HTR-8/SVneo (cell line): ENCODE measurements at places on chromosomes 3 and 15.

- no peak for DNase-seq
These were observed 65.0 kb downstream of the TRIM69 start for GRCh38 chr15:44801364-44801763.

DNA sequence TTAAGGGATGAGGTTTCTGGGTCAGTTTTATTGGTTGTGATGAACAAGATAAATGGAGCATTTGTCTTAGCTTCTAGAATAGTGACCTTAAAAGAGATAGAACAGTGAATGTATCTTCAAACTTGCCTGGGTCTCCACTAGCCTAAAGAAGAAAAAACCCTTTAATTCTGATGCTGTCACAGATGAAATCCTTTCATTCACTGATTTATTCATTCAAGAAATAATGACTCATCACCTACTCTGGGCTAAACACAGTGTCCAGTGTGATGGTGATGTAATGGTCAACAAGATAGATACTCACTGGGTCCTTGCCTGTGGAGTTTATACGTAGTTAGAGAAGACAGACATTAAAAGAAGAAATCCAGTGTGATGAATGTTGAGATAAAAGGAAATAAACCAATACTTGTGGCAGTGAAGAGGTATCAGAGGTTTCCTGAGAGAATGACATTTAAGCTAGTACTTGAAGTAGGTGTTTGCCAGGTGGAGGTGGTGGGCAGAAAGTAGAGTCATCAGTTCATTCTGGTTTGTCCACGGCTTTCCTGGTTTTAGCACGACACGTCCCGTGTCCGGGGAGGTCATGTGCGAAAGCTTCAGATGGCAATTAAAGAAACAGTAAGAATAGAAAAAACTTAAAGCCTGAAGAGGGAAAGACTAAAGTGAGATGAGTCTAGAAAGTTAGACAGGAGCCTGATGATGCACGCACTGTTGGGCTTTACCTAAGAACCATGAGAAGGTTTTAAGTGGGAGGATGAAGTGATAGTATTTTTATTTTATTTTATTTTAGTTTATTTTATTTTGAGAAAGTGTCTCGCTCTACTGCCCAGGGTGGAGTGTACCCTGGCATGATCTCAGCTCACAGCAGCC lies 18.5 kb downstream of the PAK2 start:
- peak; percentile 63 for DNase-seq

DNA sequence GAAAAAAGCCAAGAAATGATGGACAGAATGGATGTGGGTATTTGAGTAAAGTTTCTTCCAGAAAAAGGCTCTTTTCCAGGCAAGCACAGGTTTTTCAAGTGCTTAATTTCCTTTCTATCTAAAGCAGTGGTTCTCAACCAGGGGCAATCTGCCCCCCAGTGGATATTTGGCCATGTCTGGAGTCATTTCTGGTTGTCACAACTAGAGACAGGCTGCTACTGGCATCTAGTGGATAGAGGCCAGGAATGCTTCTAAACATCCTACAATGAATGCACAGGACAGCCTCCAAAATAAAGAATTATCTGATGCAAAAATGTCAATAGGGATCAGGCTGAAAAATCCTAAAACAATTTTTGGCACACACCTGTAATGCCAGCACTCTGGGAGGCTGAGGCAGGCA lies 23.9 kb downstream of the SEC22C start:
- no peak for DNase-seq

DNA sequence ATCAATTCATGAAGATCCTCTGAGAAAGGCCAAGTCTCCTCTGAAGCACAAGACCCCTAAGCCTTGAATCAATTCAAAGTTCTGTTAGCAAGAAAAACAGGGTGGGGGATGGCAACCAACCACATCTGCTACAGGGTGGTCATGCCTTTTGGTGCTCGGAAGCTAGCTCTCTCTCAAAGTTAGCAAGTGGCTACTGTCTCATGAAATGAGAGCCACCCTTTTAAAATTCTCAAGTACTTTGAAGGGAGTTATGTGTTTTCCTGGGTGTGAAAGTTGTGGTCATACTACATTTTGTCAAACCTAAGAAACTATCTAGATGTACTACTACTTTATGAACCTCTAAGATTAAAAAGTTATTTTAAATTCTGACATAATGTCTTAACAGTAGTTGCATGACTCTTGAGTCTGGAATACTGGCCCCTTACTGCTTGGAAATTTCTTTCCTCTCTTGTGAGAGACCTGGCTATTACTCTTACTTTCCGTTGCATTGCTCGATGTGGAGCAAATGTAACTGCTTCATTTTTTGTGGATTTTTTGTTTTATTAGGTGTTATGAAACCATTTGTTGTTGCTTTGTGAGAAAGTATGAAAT lies 116.1 kb downstream of the CHST2 start:
- no peak for DNase-seq

DNA sequence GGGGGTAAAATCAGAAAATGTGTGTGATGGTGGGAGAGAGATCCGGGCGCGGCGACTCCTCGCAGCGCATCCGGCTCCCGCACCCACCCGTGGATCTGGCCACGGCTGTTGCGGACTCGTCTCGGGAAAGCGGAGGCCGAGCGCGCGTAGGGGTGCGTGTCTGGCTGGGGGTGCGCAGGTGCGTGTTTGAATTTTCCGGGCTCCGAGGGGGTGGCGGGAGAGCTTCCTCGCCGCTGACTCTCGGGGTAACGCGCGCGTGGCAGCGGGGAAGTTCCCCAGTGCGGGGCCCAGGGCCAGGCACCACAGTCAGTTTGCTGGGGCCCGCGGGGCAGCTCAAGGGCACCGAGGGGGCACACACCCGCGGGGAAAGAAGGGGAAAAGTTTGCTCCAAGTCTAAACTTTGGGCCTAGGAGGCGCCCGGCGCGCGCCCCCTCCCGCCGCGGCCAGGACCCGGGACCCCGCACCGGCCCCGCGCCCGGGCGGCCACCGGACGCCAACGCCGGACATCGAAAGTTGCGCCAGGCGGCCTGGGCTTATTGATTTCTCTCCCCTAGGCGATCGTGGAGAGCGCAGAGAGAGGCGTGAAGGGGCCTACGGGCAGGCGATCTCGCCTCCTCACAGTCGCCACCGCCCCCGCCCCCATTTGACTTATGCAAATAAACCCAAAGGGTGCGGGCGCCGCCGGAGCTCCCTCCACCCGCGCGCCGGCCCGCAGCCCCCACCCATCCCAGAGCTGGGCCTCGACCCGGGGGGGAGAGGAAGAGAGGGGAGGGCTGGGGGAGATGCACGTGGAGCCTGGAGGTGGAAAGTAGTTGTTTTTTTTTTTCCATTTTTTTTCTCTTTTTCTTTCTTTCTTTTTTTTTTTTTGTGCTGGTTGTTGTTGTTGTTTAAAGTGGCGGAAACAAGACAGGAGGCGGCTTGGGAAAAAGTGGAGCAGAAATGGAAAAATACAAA lies 639 bp downstream of the FOXP1 start:
- DNase-seq: no peak

DNA sequence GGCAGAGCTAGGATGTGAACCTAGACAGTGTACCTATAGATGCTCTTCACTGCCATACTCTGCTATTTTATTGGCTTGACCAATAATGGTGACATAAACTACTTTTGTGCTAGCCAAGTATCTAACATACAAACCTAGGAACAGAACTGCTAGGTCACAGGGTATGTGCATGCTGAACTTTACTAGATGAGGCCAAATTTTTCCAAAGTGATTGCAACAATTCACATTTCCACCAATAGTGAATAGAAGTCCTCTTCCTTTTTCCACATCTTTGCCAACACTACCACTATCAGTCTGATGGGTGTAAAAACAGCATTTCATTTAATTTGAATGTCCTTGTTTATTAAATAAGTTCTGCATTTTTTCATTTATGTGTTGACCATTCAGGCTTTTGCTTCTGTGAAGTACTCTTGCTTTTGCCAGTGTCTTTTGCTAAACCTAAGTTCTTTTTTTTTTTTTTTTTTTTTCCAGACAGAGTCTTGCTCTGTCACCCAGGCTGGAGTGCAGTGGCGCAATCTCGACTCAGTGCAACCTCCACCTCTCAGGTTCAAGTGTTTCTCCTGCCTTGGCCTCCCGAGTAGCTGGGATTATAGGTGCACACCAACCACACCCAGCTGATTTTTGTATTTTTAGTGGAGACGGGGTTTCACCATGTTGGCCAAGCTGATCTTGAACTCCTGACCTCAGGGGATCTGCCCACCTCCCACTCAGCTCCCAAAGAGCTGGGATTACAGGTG lies 54.1 kb downstream of the DCAF1 start:
- no peak for DNase-seq

DNA sequence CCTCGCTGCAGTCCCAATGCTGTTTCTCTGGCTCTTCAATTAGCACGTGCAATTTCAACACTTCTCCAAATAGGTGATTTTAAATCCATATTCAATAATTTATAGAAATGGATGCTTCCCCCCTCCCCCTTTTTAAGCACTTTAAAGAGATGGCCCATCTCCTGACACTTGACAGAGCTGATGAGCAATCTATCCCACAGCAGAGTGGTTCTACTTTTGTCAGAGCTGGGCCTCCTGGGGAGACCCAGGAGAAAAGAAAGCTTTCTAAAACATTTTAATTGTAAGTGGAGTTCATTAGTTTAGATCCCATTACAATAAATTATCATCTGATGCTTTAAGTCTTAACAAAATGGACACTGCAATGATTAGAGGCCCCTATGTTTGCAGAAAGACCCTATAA lies 127.7 kb downstream of the SHQ1 start:
- DNase-seq: no peak

DNA sequence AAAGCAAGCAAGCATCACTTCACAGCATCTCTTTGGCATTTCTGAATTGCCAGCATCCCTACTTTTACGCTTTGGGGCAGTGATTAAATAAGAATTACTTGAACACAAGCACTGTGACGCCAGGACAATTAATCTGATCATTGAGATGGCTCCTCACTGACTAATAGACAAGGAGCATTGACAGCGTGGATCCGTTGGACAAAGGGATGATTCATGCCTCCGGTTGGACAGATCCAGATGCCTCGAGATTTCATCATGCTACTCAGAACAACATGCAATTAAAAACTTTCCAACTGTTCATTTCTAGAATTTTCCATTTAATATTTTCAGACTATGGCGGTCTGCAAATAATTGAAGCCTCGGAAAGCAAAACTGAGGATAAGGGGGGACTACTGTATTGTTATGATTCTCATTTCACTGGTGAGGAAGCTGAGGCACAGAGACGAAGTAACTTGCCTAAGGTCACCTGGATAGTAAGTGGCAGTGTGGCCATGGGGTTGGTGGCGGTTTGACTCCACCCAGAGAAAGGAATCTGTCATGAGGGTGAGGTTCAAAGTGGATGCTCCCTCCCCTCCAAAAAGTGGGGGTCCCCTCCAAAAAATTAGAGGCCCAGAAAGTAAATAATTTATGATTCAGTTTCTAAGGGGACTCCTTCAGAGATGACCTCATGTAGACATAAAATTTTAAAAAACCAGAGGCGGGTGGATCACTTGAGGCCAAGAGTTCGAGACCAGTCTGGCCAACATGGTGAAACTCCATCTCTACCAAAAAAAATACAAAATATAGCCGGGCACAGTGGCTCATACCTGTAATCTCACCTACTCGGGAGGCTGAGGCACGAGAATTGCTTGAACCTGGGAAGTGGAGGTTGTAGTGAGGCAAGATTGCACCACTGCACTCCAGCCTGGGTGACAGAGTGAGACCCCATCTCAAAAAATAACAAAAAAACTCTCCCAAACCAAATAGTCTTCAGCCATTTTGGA lies 12.3 kb upstream of the PGPEP1L start:
- no peak for DNase-seq

GRCh38 chr3:90025019-90025418 lies 917.6 kb downstream of the EPHA3 start:
- DNase-seq: no peak

- DNase-seq: no peak
These were observed 468.3 kb downstream of the GBE1 start for GRCh38 chr3:81293156-81293555.

GRCh38 chr3:158600787-158601186 lies 29.8 kb downstream of the MLF1 start:
- DNase-seq: no peak

GRCh38 chr15:98914626-98915025 lies 93.0 kb downstream of the PGPEP1L start:
- DNase-seq: no peak

- DNase-seq: no peak
These were observed 78.5 kb upstream of the AGBL1 start for GRCh38 chr15:86001200-86001599.

- DNase-seq: no peak
These were observed 396.9 kb downstream of the LRTM1 start for GRCh38 chr3:54530944-54531343.

DNA sequence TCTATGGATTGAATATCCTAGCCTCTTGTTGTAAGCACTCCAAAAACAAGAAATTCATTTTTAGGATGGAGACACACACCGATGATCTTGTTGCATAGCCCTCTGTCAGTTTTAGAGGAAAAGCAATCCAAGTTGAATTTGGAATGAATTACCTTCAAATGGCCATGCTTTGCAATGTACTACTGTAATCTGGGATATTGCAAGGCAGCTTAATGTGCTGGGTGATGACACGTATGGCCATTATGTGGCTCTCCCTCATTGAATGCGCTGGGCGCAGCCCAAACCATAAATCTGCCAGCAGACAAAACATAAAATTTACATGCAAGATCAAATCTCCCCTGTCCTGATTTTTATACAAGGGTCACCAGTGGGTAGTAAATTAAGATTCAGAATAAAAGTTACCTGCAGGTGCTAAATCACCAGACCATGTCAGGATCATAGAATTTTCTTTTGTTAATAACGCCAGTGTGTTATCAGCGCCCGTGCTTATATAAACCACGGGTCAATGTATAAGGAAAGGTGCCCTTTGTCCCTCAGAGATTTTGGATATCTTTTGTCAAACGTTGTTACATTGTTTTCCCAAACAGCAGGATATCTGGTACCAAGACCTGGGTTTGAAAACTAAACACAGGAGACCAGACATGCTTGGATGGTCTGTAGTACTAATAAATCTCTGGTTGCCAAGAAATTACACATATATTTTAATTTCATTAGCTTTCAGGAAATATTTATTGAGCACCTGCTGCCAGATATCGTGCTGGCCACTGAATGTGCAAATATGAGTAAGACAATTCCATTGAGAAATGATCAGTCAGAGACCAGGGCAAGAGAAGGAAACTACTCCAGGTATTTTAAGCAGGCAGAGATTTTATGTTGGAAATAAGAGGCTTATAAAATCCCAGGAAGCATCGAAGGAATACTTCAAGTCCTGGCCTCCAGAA lies 237.1 kb downstream of the EBLN2 start:
- no peak for DNase-seq

DNA sequence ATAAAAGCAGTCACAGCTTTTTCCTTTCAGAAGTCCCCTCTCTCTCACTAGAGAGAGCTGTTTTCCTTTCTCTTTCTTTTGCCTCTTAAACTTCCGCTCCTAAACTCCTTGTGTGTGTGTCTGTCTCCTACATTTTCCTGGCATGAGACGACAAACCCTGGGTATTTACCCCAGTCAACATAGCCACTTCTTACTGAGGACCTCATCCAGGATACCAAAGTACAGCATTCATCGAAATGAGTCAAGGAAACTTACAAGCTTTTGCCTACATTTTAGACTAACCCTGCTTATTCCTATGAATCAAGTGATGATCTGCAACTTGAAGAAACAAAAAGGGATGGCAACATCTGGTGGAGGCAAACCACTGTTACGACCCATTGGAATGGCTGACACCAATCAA lies 16.7 kb downstream of the PATL2 start:
- no peak for DNase-seq
